CD4-positive, alpha-beta T cell treated with Interleukin-6 for 4 hours (primary cell): ENCODE measurements at places on chromosomes 4 and X.

DNA sequence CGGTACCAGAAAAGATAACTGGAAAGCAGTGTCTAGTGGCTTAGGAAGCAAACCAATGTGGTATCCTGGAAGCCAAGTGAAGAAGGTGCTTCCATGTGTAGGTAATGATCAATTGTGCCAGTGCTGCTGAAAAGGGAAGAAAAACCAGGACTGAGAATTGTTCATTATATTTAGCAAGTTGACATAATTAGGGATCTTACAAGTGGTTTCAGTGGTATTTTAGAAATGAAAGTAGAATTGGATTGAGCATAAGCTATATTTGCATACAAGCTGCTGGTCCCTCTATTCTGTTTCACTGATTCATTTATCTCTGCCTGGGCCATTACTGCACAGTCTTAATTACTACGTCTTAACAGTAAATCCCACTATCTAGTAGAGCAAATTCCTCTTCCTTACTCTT lies 32.3 kb downstream of the PRDM8 start:
- no peak for DNase-seq

- no peak for DNase-seq
Measured at GRCh38 chr4:75821216-75821615, 81.0 kb downstream of the PPEF2 start.

DNA sequence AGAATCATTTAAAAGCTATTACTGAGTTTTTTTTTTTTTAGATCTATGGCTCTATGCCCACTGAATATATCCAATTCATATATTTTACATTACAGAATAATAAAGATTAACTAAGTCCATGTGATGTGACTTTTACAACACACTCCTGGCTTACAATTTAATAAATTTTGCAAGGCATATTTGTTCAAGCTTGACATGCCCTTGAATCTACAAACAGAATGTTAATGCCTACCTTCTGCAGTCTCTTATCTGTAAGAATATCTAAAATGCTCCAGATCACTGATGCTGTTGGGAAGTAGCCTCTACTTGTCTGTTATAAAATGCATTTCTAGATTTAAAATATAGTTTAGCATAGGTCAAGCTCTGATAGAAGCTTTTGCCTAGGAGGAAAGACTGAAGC lies 100.7 kb upstream of the RASGEF1B start:
- DNase-seq, result no peak

GRCh38 chr4:184550476-184550875 lies 76.1 kb upstream of the IRF2 start:
- no peak for DNase-seq

DNA sequence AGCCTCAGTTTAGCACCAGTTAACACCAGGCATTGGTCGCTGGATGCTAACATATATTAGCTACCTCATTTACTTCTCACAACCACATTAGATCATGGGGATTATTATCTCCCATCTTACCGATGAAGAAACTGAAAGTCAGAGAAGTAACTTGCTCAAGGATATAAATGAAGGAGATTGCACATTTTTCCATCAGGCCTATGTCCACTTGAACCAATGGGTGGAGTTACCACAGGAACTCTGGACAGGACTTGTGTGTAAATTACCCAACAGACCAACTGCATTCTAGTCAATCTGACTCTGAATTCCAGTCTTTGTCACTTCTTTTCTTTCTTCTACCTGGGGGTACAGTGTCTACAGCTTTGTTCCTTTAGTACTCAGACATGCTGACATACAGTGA lies 1.8 kb downstream of the LNX1 start:
- no peak for DNase-seq

GRCh38 chr4:165621983-165622382 lies 243.2 kb downstream of the CPE start:
- DNase-seq, result no peak

GRCh38 chrX:26649534-26649933 lies 433.6 kb downstream of the MAGEB5 start:
- no peak for DNase-seq

DNA sequence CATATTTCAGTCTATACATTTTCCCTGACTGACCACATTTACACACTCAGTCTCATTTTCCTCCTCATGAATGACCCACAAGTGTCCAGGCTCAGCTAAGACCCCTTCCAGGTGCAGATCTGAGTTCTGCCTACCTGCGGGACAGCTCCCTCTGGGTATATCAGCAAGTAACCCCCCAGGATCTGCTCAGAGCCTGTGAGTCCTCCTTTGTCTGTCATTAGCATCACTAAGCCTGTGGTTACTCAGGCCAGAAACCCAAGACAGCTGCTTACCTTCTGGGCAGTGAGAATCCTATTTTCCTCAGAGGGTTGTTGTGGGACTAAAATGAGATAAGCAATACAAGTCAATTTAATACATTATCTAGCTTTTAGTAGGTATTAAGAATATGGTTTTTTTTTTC lies 487.6 kb upstream of the BOD1L1 start:
- DNase-seq, result no peak

DNA sequence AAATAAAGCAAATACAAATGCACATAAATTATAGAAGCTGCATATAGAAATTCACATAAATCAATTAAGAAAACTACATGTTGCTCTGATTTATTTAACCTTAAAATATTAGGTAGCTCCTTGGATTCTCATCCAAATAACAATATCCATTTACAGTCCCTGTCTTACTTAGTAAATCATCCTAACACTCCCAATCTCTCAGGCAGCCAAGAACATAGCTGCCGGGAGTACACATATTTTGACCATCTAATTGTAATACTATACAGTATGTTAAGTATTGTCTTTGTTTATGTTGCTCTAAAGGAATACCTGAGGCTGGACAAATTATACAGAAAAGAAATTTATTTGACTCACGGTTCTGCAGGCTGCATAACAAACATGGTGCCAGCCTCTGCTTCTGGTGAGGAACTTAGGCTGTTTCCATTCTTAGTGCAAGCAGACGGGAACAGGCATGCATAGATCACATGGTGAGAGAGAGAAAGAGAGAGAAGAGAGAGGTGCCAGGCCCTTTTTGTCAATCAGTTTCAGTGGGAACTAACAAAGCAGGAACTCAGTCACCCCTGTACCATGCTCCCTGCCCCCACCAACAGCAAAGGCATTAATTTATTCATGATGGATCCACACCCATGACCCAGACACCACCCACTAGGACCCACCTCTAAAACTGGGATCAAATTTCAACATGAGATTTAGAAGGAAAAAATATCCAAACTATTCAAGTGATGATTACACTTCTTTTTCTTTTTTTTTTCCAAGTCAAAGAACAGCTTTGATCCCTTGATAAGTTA lies 614.8 kb upstream of the TECRL start:
- no peak for DNase-seq

DNA sequence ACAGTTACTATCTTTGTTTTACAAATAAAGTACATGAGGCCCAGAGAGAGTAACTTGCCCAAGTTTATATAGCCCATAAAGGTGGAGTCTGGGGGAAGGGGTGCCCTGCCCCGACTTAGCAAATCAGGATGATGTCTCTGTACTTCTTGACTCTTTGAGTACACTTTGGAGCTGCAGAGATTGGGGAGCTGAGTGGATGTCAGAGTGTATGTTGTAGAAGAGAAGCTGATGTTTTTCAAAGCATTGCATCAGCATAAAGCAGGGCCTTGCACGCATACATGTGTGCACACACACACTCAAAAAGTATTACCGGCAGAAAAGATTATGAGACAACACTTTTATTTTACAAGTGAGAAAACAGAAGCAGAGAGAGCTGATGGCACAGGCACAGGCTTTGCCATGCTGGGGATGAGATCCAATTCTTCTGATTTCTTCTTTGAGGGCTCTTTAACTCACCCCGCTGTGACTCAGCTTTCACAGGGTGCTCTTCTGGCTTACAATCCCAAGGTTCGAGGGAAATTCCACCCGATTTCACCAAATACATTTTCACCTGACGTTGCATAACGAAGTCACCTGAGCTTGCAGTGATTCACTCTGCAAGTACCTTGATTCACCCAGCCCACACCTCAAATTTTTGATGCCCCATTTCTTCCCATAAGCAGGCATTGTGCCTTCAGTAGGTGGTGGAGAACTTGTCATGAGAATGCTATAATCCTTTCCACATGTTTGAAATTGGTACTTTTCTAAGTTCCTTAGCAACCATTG lies 292.8 kb upstream of the BOD1L1 start:
- DNase-seq, result no peak

DNA sequence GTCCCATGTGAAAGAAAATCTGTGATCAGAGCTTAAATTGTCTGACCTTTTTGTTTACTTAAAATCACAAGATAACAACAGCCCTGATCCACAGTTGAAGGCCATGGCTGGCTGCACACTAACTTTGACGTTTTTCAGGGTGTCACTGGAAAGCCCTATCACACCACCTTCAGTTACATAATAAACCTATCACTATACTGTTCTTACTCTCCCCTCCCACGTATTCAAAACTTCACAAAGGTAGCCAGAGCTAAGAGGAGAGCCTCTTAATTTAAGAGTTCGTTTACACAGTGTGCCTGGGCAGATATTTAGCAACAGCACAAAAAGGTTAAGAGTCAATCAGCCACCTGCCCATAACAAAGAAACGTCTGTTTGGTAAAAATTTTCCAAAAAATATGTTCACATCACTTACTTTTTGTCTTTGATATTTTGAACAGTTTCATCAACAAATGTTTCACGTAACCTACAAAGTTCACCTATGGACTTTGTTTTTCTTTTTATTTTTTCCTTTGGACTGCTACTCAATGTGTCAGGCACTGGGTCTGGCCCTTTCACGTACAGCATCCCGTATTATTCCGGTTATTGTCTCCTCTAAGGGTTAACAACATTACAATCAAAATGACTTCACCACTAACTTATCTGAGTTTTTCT lies 25.0 kb downstream of the RFC1 start:
- DNase-seq, result no peak

DNA sequence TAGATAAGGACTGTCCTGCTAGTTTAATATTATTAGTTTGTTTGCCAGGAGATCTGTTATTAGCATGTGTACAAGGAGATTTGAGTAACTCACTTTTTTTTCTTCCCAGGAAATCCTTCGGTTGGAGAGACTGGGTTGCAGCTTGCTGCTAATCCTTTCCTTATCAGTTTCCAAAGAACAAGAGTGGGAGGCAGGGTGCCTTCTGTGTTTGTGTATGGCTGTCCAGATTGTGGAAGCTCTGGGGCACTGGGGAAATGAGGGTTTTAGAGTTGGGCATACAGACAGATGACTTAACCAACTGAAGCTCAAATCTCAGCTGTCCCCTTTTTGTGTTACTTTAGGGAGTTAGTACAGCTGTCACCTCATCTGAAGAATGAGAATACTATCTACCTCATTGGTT lies 12.6 kb upstream of the SUPT20HL1 start:
- no peak for DNase-seq

GRCh38 chr4:137861682-137862081 lies 329.4 kb upstream of the PCDH18 start:
- no peak for DNase-seq

- no peak for DNase-seq
Measured at GRCh38 chr4:105147016-105147552, 408 bp downstream of the TET2 start.

GRCh38 chrX:155577682-155578081 lies 35.1 kb downstream of the TMLHE start:
- peak; percentile 1 for DNase-seq

DNA sequence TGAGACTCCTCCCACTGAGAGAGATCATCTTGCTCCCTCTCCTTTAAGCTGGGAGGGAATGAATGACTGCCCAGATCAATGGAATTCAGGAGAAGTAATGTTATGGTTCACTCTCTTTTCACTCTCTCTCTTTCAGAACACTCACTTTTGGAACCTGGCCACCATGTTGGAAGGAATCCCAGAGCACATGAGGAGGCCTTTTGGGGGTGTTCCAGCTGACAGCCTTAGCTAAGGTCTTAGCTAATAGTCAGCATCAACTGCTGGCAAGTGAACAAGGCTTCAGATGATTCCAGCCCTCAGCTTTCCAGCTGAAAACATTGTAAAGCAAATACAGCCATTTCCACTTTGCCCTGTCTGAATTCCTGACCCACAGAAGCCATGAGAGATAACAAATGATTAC lies 124.0 kb upstream of the CLNK start:
- no peak for DNase-seq

DNA sequence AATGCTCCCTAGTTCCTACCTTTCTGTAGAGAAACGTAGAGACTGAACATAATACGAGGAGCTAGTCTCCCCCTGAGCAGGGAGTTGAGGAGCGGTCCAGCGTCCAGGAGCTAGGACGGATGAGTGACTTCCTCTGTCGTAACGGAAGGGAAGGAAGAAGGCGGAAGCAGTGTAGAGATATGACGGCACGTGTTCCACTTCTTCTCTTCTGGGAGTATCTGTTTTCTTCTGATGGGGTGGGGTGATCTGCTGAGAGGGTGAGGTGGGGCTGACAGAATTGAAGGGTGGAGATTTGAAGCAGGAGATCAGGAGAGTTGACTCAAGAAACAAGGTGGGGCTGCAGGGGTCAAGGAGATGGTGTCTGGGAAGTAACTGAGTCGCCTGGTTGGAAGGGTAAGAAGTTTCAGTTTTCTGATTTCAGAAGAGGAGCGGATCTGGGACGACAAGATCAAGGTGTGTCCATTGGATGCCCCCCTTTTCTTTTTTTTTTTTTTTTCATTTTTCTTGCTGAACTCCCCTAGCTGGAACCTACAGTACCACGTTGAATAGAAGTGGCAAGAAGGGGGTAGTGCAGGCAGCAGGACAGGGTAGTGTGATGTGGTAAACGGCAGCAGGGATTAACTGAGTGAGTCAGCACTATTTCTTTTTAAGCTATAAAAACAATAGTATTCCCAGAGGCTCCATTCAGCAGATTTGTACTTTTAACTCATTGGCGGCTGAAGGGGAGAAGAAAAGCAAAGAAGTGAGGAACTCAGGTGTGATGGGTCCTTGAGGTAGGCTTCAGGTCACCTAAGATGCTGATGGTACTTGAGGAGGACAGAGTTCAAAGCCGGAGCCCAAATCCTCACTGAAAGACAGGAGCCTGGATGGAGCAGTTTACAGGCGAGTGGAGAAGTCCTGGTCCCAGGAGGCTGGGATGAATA lies 50.8 kb upstream of the SETD7 start:
- DNase-seq, result peak; percentile 10

- DNase-seq, result no peak
Measured at GRCh38 chr4:154658680-154659405, 46.4 kb upstream of the FGG start.

DNA sequence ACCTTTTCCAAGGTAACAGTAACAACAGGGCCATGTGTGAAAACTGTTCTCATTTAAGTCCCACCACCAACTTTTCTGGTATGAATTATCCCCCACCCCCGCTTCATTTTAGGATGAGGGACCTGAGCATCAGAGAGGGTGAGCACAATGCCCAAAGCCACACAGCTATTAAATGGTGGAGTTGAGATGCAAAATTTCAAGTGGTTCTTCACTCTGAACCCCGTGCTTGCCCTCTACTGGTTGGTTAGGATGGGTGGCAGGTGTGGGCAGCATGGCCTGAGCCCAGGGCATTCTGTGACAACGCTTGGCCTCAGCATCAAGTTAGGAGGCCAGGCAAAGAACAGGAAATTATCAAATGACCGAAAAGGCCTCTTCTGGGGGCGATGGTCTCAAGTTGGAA lies 33.5 kb downstream of the MED28 start:
- DNase-seq, result no peak

DNA sequence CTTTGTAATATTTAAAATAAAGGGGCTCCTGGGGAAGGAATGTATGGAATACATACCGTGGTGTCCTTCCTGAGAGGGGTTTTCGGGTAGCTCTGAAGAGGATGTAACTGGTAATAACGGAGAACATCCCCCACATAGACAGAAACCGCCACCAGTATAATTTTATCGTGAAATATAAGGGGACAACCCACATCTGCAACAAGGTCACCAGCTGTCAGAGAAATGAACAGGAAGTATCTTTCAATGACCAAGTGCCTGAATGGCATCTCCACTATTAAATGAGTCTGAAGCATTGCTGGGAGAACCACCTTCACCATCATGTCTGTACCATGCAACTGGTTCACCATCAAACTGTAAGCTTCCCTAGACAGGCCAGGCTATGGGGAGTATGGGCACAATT lies 31.7 kb downstream of the RNF175 start:
- DNase-seq, result no peak
